ENCODE measurements at places on chromosomes 2 and 18. TPM values are rescaled to one million over a fixed set of nuclear protein-coding genes. Genes with fewer than 3 reads are reported as not detected.

DNA sequence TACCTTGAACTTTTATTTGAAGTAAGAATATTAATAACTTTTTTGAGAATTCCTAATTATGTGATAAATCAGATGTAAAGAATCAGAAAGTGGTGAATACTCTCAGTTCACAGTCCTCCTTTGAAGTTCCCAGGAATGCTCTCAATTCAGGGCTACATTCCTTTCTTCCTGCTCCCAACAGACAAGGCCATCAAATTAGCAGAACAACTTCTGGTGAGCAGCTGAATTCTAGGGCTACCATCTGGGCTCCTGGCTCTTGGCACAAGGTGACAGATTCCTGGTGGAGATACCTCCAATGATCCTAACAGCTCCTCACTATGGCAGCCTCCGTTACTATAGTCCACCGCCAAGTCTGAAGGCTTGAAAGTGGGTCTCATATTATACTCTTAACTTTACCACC lies 37.8 kb upstream of the OLA1 start:
- DNase-seq: no peak

The MC4R gene
- polyA plus RNA-seq: not detected

DNA sequence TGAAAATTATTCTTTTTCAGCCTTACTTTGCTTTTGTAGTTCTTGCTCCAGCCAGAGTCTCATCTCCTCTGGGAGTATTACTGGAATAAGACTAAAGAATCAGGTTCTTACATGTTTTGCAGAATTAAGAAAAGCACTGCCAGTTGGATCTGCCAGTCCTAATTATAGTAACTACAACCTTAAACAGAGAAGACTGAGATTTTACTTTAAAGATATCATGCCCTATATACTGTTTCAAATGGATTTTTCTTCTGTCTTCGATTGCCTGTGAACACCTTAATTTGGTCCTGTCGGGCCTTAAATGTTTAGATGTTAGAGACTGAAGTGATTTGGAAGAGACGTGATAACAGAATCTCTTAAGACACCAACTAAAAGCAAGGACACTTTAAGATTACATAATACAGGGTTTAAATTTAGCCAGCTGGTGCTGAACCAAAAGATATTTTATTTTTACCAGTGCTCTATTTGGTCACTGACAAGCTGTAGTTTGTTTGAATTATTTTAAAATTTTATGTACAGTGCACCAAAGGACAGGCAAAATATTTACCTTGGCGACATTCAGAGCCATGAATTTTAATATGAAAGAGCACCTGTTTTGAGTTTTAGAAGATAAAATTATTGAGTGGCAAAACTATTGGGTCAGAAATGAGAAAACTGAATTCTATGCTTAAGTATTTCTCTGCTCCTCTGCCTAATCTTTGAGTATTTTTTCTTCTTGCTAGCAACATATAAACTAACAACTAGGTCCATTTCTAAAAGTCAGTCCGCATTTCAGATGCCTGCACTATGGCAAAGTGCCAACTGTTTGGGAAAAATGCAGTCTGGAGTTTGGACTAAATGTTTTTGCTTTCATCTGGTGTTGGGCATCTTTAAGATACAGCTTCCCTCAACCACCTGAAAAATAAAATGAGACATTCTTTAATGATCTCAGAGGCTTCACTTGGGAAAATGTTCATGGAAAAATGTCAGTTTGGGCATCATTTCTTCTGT lies 300.0 kb downstream of the XIRP2 start:
- DNase-seq: no peak

DNA sequence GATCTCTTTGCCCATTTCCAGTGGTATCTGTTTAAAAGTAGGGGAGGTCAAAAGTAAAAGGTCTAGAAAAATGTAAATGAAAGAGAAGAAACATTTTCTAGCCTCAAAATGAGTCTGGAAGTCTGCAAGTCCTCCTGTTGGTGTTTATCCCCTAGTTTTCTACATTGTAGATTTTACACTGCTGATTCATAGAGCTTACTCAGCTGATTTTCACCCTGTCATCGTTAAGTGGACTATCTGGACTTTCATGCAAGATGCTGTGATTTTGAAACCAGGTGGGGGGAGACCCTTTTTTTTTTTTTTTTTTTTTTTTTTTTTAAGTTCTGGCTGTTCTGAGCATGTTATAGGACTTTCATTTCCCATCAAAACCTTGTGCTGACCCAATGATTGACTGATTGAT lies 10.3 kb downstream of the HOXD3 start:
- no peak for DNase-seq

The NEB gene
- polyA plus RNA-seq: 0.17 TPM

DNA sequence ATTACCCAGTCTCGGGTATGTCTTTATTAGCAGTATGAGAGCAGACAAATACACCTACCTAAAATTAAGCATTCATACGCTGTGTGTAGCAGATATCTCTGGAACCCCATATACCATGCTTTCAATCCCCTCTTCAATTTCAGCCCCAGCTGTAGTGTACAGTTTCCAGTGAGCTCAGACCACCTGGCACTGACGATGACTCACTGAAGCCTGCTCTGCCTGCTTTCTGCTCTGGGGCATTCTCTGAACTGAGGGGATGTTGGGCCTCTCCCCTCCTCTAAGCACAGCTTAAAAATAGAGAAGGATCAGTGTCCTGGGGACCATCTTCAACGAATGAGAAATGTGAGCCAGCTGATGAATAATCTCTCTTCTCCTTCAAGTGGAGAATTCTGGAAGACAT lies 8.7 kb upstream of the CCL20 start:
- no peak for DNase-seq

The STPG4 gene
- not detected for polyA plus RNA-seq

- DNase-seq: no peak
Observed at GRCh38 chr2:60226943-60227342, 326.5 kb downstream of the BCL11A start.

The DIPK1C gene
- not detected for polyA plus RNA-seq

The RAD51AP2 gene
- not detected for polyA plus RNA-seq

The TMEM247 gene
- polyA plus RNA-seq: not detected

The ITPRID2 gene
- polyA plus RNA-seq: 3.8 TPM

DNA sequence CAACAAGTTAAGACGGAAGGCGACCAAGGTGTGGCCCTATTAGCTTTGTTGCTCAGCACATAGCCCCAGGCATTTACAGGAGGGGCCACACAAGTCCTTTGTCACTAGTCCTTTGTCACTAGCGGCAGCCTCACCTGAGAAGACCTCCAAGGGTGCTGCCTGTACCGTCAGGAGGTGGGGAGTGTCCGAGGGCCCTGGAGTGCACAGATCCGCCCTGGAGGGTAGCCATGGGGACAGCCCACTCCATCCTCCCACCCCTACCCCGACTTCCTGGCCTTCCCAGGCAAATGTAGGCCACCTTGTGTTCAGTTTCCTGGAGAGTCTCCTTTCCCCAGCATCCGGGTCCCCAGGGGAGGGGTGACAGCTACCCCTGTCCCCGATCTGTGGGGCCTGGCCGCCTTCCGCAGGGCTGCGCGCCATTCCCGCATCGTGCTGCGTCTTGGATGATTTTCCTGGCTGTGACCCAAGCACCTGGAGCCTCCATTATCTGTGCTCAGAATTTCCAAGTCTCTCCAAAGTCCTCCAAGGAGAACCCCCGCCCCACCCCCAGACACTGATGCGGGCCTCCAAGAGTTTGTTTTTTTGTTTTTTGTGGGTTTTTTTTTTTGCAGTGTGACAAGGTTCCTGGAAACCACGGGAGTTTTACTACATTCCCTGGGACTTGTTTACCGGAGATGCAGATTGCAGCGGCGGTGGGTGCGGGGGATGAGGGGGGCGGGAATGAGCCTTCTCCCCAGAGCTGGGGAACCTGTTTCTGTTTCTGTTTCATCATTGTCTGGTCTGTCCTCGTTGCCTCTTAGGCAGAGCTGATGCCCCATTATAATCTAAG lies 28.6 kb downstream of the TEX44 start:
- DNase-seq: no peak

The FZD7 gene
- not detected for polyA plus RNA-seq

DNA sequence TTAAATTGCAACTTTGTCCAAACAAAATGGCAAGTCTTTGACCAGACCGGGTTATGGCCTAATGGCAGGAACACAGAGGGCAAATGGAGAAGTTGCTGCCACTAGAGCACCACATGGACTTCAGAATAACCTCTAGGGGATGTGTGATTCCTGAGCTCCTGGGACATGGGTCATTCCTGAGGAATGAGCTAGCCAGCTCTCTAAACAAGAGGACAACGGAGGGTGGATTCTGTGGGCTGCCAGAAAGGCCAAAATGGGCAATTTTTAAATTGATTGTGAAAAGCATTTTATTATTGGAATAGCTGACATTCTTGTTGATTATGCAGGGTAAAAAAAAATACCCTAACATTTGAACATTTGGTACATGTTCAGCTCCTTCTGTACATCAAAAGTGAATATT lies 109.8 kb upstream of the FZD5 start:
- no peak for DNase-seq

The GCFC2 gene
- polyA plus RNA-seq: 28.7 TPM

The ACMSD gene
- polyA plus RNA-seq: not detected

The ABCB11 gene
- not detected for polyA plus RNA-seq

The CLHC1 gene
- 2.6 TPM for polyA plus RNA-seq

GRCh38 chr18:31030574-31031278 lies 11.8 kb downstream of the DSC3 start:
- no peak for DNase-seq

The LHCGR gene
- polyA plus RNA-seq: not detected

DNA sequence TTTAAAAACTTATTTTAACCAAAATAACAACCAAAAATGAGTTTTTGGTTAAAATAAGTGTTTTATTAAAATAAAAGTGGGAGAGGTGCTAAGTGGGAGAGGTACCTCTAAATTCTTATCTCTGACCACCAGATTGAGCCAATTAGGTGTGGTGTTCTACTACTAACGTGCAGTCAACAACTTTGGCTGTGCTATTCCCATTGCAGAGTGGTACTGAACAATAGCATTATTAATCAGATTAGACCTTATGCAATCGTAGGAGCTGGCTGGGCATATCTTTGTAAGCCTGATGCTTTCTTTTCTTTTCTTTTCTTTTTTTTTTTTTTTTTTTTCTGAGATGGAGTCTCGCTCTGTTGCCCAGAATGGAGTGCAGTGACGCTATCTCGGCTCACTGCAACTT lies 38.9 kb downstream of the RAB27B start:
- DNase-seq: no peak

DNA sequence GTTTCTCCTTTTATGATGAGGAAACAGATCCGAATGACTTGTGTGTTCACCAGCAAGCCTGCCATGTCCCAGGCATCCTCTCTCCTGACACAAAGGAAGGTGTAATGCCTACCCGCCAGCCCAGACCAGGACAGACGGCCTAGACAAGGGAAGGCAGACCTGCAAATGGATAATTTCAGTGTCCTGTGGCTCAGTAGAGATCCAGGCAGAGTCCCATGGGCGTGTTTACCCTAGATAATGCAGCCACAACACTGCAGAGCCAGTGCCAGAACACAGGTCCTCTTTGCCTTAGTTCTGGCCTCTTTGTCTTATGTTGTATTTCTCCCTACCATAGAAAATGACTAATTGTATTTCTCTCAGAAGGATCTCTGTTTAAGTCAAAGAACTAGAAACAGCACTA lies 12.7 kb downstream of the TRAPPC12 start:
- no peak for DNase-seq

GRCh38 chr2:237733677-237734300 lies 64.8 kb upstream of the RBM44 start:
- no peak for DNase-seq

The MARCO gene
- polyA plus RNA-seq: not detected

The FAM237A gene
- not detected for polyA plus RNA-seq

The GPR35 gene
- 1.3 TPM for polyA plus RNA-seq

The MDH1B gene
- not detected for polyA plus RNA-seq

The OTOS gene
- polyA plus RNA-seq: not detected

The TEX44 gene
- polyA plus RNA-seq: not detected

DNA sequence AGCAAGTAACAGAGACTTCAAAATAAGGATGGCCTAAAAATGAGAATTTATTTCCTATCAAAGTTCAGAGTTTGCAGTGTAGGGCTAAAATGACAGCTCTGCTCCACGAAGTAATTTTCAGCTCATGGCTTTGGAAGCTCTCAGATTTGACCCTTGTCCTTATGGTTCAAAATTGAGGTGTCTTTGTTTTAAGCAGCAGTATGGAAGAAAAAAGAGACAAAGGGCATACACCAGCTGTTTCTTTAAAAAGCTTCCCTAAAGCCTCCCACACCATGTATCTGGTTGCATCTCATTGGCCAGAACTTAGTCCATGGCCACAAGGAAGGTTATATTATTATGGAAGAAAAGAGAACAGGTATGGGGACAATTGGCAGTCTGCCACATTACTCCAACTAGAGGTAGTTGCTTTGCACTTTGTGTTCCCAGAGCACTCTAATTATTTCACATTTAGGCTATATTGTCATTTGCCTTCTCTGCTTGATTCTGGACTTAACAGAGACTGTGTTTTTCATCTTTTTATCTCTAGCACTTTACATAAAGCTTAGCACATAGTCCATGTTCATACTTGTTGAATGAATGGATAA lies 180.4 kb downstream of the MCFD2 start:
- no peak for DNase-seq

The CFC1 gene
- polyA plus RNA-seq: not detected

The MEP1B gene
- polyA plus RNA-seq: not detected

DNA sequence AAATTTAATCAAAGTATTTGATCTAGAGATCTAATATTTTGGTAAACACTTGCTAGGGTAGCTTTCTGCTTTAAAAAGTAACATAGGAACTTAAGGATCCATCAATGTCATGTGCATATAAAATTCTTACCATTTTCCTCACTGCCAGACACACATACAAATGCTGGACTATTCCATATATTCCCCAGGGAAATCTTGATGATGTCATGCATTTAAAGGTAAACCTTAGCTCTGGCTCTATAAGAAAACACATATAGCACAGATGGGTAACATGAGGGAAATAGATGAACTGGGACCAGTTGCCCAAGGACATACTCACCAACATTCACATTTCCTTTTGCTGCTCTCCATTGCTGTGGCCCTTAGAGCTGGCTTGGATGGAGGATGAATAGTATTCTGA lies 79.1 kb upstream of the FMNL2 start:
- DNase-seq: no peak

- no peak for DNase-seq
Observed at GRCh38 chr2:84674099-84674498, 157.8 kb downstream of the DNAH6 start.

DNA sequence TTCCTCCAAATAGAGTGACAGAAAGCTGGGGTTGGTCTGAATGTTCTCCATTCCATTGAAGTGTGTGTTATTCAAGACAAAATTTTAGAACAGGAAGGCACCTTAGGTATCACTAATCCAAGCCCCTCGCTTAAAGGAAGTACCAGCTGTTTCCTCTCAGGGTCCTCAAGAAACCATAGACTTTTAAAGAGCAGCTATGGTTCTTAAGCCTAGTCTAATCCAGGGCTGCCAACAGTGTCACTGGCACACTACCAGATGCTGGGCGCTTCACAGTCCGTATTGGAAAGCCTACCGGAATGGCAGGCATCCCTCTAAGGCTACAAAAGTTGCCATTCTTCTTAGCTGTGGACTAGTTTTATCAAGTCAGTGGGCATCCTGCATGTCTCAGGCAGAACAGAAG lies 1.9 kb downstream of the NEMP2 start:
- DNase-seq: no peak

DNA sequence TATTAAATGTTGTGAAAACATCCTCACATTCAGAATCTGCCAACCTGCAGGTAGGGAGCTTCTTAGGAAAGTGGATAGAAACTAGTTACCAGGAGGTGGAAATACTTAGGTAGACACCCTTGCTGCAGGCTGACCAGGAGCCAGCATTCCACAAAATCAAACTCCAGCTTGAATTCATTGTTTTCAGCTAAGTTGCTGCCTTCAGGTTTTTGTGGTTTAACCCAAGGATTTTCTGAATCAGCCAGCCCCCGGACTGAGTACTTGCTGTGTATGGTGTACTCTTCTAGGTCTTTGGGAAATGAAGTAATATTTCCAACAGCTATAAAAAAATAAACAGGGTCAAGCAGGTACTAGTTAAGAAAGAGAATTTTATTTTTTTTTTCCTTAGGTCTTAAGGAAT lies 192.1 kb upstream of the CHST9 start:
- no peak for DNase-seq
